ENCODE measurements at places on chromosomes 7 and 10.

DNA sequence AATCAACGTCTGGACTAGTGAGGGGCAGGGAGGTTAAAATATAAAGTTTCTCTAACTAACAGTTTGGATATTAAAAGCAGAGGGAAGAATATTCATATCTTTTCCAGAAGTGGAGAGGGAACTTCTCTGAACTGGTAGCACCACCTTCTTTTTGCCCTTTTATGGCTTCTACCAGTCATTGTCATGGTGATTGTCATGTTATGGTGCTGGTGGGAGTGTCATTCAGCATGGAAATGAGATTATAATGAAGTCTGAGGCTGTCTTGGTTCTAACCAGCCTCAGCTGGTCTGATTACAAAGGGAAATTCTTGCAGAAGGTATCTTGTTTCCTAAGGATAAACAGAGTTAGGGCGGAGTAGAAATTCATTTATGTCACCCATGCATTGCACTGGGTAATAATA is 523.8 kb downstream of the ZWINT start:
- DNase-seq, result no peak

DNA sequence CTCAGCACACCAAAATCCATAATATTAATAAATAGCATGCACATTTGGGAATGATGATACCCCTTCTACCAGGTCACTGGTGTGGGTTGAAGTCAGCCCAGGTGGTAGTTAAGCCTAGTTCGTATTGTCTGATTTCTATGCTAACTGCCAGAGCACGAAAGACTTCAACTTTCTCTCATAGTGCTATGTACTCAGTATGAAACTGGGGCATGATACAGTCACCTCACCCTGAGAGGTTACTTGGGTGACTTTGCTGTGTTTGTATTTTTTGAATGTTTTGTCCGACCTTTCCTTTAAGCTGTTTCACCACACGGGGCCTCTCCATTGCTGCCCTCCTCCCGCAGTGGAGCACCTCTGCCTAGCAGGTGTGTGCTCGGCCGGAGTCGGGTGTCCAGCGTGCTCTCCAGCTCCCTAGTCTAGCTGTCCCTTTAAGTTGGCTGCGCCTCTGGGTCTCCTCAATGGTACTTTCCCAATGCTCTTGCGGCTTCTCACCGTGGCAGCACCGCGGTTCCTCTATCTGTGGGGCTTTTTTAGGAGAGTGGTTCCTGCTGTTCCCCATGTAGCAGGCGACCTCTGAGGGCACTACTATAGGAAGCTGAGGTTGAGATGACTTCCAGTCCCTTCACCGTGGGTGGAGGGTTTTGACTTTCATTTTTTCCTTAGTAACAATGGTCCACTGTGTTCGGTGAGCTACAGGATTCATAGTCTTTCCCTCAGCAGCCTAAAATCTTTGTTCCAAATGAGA is 524.0 kb upstream of the PFKP start:
- DNase-seq, result no peak

- no peak for DNase-seq
Observed at GRCh38 chr7:118305671-118306070, 81.2 kb downstream of the ANKRD7 start.

DNA sequence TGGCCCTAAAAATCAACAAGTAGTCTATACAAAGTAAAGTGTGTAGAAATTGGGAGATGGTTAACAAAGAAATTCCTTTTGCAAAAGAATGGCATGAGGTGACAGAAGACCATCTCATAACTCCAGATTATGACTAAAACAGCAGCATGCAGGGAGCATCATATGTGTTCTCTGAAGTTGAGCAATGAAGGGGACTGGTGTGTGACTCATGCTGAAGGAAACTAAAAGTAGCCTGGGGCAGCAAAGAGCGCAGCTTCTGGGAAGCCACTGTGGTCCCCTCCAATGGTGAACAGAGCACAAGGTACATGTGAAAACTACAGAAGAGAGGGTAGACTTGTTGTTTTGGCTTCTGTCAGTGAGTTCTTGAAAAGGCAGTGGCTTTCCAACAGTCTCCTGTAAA is 133.4 kb downstream of the MACC1 start:
- DNase-seq, result no peak

DNA sequence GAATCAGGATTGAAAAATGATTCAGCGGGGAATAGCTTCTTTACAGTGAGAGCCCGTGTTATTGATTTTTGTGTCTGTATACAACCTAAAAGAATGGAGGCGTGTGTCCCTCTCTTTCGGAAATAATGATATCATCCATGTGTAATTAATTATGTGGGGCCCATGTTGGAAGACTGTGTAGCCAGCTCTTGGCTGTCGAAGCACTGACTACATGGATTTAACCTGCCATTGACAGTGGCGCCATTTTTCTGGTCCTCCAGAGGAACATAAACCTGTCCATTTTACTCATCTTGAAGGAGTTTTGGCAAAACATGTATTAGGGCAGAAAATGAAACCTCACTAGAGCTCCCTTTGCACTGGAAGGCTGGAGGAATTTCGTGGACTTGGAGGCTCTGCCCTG is 119.6 kb downstream of the ITIH5 start:
- peak; percentile 79 for DNase-seq

DNA sequence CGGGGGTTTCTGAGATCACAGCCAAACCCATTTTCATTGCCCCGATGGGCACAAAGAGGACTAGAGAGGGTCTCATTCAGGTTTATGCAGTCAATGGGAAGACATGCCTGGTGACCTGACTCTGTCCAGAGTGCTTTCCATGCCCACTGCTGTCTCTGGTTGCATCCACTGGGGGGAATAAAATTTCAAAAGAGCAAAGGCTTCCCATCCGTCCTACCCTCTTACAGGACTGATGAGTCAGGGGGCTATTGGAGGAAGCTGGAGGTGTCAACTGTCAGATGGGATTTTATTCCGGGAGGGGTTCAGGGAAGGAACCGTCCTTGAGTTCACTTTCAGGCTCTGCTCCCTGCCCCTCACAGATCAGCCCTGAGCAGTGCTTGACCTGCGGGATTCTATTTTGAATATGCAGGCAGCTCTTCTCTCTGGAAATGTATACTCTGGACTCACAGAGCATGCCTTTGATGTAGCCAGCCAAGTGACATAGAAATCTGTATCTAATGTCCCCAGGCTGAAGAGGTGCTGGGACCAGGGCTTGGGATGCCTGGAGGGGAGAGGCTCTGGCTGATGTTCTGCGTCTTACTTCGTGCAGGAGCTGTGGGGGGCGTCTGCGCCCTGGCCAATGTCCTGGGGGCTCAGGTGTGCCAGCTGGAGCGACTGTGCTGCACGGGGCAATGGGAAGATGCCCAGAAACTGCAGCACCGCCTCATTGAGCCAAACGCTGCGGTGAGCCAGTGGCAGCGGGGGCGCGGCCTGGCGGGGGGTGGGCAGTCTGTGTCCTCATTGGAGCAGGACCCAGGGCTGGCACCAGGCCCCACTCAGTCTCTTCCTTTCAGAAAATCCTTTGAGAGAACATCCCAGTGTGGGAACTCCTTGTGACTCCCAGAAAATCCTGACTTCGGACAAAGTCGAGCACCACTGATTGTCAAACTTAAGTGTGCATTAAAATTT is 12.0 kb downstream of the C10orf62 start:
- DNase-seq, result no peak

DNA sequence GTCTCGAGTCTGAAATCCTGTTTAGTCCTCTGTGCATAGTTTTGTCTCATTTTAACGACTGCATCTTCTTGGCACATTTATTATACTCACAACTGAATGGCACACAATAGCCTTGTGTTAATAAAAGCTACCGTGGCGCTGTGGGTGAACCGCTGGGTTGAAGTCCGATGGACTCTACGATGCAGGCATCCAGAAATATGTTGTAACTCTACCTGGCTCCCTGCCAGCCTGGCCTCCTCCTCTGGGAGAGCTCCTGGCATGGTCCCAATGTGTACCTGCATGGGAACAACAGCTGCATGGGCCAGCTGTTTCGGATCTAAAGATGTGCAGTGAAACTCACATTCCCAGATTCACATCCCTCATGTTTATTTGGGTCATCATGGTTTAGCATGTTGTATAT is 3.7 kb upstream of the DPYSL4 start:
- no peak for DNase-seq

DNA sequence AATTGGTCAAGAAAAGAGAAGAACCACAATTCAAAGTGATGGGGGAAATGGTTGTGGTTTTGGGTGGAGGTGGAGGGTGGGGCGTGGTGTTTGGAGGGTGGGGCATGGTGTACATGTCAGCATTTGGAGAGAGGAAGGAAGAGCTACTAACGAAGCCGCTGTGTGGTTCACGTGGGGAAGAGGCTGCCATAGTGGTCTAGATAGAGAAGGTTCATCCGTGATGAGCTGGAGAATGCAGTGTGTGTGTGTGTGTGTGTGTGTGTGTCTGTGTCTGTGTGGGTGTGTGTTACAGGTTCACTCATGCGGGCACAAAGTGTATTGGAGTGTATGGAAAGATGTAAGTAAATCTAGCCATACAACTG is 6.1 kb upstream of the VCL start:
- DNase-seq, result no peak

DNA sequence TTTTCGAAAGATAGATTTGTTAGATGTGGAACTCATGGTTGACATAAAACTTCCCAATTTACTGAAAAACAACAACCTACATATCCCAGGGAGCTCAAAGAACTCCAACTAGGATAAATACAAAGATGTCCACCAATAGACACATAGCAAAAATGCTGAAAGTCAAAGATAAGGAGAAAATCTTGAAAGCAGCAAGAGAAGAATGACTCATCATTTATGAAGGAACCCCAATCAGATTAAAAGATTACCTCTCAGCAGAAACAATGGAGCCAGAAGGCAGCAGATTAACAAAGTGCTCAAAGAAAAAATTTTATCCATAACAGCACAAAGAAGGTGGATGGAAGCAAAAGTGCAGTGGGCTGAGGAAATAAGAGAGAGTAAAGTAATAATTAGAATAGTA is 908.6 kb downstream of the SORCS3 start:
- DNase-seq, result no peak

GRCh38 chr10:69738071-69738470 is 63.6 kb upstream of the COL13A1 start:
- no peak for DNase-seq

DNA sequence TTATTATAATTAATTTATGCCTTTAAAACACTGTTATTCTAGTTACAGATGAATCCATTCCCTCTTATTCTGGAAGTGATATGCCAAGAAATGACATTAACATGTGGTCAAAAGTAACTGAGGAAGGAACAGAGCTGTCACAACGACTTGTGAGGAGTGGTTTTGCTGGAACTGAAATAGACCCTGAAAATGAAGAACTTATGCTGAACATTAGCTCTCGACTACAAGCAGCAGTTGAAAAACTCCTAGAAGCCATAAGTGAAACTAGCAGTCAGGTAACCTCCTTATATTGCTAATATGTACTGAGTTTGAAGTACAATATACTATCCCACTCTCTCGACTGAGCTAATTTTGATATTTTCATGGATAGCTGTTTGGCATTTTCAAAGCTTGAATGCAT is 81.6 kb downstream of the CYP51A1 start:
- DNase-seq, result no peak

DNA sequence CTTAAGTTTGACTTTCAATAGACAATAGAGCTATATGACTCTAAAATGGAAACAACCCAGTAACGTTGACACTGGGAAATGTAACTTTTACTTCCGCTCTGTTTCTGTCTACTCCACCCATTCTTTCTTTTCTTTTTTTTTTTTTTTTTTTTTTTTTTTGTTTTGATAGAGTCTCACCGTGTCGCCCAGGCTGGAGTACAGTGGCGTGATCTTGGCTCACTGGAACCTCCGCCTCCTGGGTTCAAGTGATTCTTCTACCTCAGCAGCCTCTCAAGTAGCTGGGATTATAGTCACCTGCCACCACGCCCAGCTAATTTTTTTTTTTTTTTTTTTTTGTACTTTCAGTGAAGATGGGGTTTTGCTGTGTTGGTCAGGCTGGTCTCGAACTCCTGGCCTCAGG is 13.9 kb downstream of the PRSS2 start:
- DNase-seq, result no peak

GRCh38 chr10:4267086-4267773 is 482.2 kb upstream of the KLF6 start:
- no peak for DNase-seq

DNA sequence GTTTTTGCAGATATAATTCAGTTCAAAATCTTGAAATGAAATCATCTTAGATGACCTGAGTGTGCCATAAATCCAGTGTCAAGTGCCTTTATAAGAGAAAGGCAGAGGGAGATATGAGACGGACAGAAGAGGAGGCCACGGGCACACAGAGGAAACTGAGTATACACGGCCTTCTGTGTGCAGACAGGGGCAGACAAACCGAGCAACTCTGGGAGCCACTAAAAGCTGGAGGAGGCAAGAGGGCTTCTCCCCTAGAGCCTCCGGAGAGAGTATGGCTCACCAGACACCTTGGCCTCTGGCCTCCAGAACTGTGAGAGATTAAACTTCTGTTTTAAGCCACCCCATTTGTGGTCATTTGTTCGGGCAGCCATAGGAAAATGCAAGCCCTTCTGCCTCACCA is 12.6 kb downstream of the TSPAN15 start:
- DNase-seq, result no peak

- no peak for DNase-seq
Observed at GRCh38 chr10:98295401-98295811, 27.4 kb upstream of the LOXL4 start.

DNA sequence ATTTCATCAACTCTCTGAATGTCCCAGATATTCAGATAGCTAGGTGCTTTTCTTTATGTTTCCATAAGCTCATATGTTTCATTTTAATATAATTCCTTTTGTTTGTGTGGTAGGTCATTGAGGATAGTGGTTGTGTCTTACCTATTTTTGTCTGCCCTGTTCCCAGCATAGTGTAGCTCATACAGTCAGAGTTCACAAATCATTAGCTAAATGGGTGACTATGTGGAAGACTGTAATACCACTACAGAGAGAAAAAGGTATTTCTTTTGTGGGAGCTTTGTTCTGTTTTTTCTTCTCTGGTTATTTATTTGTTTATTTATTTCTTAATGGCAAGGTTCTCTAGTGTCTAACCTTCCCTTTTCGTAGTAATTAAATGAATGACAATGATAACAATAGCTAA is 39.8 kb downstream of the EXOC4 start:
- DNase-seq, result no peak

DNA sequence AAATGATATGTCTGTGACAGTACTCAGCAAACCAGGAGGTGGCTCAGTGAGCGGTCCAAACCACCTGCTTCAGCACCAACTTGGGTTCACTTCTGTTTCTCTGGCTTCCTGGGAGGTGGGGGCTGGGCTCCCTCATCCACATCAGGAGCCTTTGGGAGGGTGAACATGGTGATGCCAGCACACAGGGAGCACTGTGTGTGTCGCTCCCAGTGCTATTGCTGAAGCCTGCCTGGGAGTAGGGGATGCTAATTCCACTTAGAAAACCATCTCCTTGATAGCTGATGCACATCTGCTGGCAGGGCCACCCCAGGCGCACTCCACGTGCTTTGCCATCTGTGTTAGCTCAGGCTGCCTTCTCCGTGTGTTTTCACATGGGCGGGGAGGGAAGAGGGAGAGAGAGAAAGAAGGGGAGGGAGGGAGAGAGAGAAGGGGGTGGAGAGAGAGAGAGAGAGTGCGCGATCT is 58.0 kb downstream of the RAMP3 start:
- DNase-seq, result no peak

Measured in right hindlimb (tissue), 1 donor.